ENCODE measurements at places on chromosomes 12 and 14.

DNA sequence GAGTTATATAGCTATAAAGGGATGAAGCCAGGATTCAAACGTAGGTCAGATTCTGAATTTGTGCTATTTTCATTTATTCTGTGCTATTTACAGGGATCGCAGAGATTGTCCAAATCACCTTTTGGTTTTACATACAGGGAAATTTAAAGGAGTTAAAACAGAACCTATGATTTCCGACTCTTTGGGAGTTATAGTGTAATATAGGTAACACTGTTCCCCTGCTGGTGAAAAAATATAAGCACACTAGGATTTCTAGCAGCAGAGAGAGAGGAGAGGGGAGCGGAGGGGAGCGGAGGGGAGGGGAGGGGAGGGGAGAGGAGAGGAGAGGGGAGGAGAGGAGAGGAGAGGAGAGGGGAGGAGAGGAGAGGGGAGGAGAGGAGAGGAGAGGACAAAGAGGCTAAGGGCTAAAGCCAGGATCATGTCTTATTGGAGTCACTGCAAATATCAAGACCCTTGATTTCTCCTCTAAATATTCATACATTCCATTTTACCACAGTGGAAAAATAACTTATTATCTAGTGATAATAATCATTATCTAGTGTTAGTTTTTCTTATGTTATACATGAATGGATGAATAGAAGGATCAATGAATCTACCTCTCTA lies 46.2 kb upstream of the KCNH5 start:
- no peaks in the 10 kb centered on the region for H3K4me1 ChIP-seq
- H3K4me3 ChIP-seq, result no peak overlapping the region
- no peaks in the 10 kb centered on the region for H3K36me3 ChIP-seq
- 0 out of 2 replicates have a peak, but pooled peaks cover 2% of the 10 kb centered on the region for H3K27me3 ChIP-seq

- no peaks in the 10 kb centered on the region for H3K4me1 ChIP-seq
- H3K4me3 ChIP-seq, result no peak overlapping the region
- H3K27ac ChIP-seq, result no peak overlapping the region
- no peak for DNase-seq
- no peaks in the 10 kb centered on the region for H3K27me3 ChIP-seq
Measured at GRCh38 chr14:106493962-106494823, 967.8 kb downstream of the TMEM121 start.

DNA sequence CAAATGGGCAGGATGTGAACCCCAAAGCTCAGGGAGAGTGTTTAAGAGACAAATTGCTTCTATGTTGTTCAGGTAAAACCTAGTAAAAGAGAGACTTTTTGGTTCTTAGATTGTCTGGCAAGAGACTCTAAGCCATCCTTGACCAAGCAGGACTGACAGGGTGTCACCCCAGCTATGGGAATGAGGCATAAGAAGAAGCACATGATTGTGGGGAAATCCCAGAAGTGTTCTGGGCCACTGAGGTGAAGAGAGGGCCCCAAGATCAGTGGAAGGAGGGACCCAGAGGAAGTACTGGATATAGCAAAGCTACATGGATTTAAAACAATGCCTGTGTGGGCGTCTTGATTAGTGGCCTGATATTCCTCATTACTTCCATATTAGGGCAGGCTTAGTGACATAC lies 99.0 kb downstream of the SAMD4A start:
- 0 out of 2 replicates have a peak, but pooled peaks cover 4% of the 10 kb centered on the region for H3K36me3 ChIP-seq
- H3K4me1 ChIP-seq, result peaks cover 26% of the 10 kb centered on the region
- no peaks in the 10 kb centered on the region for H3K27me3 ChIP-seq
- H3K4me3 ChIP-seq, result no peak overlapping the region
- no peak for DNase-seq
- no peak overlapping the region for H3K27ac ChIP-seq

- DNase-seq, result peak; percentile 63
- no peaks in the 10 kb centered on the region for H3K4me1 ChIP-seq
- H3K27ac ChIP-seq, result no peak overlapping the region
- no peaks in the 10 kb centered on the region for H3K36me3 ChIP-seq
- H3K27me3 ChIP-seq, result peaks cover 36% of the 10 kb centered on the region
- H3K4me3 ChIP-seq, result no peak overlapping the region
Measured at GRCh38 chr12:4857472-4858291, 52.0 kb upstream of the KCNA1 start.

GRCh38 chr12:51941604-51942003 lies 9.9 kb upstream of the ACVR1B start:
- no peak for DNase-seq
- H3K27me3 ChIP-seq, result 0 out of 2 replicates have a peak, but pooled peaks cover 2% of the 10 kb centered on the region
- H3K4me1 ChIP-seq, result peaks cover 8% of the 10 kb centered on the region

- DNase-seq, result peak; percentile 60
- peaks cover 2% of the 10 kb centered on the region for H3K4me1 ChIP-seq
- H3K27ac ChIP-seq, result peak overlapping the region; percentile 70
- peak overlapping the region; percentile 91 for H3K4me3 ChIP-seq
- H3K36me3 ChIP-seq, result no peaks in the 10 kb centered on the region
- H3K27me3 ChIP-seq, result no peaks in the 10 kb centered on the region
Measured at GRCh38 chr14:74019408-74020137, 424 bp downstream of the BBOF1 start.

DNA sequence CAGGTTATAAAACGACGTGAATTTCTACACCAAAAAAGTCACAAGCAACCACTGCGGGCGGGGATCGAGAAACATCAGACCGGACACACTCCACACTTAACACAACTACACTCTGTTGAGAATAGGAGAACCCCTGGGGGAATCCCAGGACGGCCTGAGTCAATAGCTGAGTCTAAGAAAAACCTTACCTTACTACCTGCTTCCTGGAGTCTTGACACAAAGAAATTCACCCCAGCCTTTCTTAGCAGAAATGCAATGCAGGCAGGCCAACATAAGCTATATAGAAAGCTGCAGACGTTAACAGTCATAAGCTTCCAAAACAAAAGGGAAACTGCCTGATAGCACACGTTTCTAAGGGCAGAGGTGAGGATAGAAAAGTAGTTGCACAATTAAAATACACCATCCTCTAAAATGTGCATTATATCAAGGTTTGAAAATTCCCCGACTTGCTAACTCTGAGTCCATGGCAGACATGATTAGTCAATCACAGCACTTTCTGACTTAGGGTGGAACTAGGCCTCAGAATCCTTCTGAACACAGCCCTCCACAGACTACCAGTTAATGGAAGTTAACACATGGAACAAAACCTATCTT lies 68.0 kb downstream of the CCDC88C start:
- no peaks in the 10 kb centered on the region for H3K36me3 ChIP-seq
- H3K27me3 ChIP-seq, result peaks cover 11% of the 10 kb centered on the region
- H3K27ac ChIP-seq, result no peak overlapping the region
- no peak for DNase-seq
- H3K4me1 ChIP-seq, result no peaks in the 10 kb centered on the region

- no peaks in the 10 kb centered on the region for H3K36me3 ChIP-seq
- no peak overlapping the region for H3K27ac ChIP-seq
- H3K4me3 ChIP-seq, result no peak overlapping the region
- H3K4me1 ChIP-seq, result no peaks in the 10 kb centered on the region
Measured at GRCh38 chr14:65566820-65567522, 154.4 kb downstream of the FUT8 start.

- DNase-seq, result peak; percentile 36
- H3K36me3 ChIP-seq, result no peaks in the 10 kb centered on the region
- H3K27ac ChIP-seq, result no peak overlapping the region
- H3K4me3 ChIP-seq, result no peak overlapping the region
Measured at GRCh38 chr12:26268841-26269561, 73.6 kb downstream of the SSPN start.

DNA sequence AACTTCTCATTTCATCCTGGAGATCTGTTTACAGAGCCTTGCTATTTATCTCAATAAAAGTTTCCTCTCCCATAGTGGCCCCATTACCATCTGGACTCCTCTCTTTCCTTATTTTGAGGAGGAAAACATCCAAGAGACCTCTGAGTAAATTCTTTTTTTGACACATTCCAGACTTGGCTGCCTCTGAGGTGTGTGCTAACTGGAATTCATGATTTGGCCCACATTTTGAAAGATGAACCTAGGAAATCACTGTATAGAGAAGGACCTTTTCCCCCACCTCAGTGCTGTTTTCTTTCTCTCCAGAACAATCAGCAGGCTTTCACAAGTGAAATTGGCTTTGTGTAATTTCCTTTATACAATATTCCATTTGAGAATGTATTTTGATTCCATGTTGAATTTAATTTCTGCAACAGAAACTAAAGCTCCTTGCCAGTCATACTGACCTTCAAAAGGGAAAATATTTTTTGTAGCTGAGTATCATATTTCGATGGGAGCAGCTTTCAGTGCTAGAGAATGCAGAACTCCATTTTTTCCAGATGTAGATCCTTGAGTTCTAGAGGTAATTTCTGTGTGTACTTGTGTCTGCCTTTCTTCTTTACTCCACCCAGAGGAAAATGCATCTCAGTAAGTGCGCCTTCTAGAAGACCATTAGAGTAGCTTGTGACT lies 244.9 kb upstream of the RGS6 start:
- H3K4me1 ChIP-seq, result peaks cover 13% of the 10 kb centered on the region
- peak; percentile 46 for DNase-seq
- H3K27ac ChIP-seq, result peak overlapping the region; percentile 58
- peaks cover 17% of the 10 kb centered on the region for H3K36me3 ChIP-seq
